G401 (cell line): ENCODE measurements at places on chromosomes 12 and 14.
A peak's percentile ranks its signal among the peaks of the same experiment; 100 is the strongest.

DNA sequence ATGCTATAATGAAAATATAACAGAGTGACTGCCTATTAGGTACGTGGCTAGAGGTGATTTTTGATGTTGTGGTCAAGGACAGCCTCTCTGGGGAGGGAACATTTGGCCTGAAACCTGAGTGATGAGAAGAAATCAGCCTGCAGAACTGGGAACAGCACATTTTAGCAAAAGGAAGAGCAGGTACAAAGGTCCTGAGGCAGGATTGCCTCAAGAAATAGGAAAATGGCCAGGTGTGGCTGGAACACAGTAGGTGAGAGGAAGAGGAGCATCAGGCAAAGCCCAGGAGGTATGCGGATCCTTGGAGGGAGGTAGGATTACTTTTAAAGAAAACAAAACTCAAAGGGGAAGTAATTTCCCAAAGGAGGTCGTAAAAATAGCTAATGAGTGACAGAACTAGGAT is 582.9 kb downstream of the MED13L start:
- no peak for DNase-seq

DNA sequence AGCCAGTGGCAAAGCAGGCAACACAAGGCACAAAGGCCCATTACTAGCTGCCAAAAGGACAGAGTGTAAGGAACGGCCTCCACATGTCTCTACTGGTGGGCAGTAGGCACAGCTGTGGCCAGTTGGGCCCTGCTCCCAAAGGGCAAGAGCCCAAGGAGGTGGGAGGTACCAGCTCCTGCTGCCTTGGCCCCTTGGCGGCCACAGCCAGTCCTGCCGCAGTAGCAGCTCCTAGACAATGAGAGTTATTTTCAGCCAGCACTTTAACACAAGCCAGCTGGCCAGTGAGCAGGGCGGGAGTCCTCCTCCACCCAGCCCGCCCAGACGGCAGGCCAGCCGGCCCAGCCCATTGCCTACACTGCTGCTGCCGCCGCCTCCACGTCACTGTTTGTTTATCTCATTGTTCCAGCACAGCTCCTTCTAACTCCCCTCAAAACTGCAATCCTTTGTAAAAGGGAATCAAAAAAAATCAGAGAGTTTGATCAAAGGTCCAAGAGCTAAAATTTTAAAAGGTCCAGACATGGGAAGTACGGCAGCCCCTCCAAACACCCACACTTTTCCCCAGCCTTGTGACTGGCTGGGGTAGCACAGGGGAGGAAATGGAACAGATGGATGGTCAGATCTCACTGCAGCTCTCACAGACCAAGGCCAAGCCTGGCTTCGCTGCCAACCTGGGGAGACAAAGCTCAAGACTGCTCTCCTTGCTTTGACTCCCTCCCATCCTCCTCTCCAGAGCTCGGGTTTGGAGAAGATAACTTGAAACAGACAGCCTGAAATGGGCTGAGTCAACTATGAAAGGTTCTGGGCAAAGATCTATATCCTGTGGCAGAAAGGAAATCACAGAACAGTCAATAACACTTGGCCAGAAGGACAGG is 33.5 kb downstream of the FMNL3 start:
- DNase-seq, result peak; percentile 97

GRCh38 chr14:22380571-22381407 is 208.2 kb downstream of the DAD1 start:
- no peak for DNase-seq

DNA sequence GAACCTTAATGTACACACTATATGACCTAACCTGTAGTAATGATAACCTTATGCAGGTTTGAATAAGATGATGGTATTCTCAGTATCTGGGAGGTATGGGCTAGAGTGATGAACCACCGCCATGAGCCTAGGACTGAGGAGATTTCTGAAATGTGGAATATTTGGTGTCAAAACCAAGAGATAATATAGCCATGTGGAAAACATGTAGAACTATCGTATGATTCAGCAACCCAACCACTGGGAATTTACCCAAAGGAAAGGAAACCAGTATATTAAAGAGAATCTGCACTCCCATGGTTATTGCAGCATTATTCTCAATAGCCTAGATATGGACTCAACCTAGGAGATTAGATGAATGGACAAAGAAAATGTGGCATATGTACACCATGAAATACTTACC is 271.7 kb upstream of the BTG1 start:
- DNase-seq, result no peak

- no peak for DNase-seq
Observed at GRCh38 chr12:62971769-62972525, 37.0 kb upstream of the PPM1H start.

GRCh38 chr14:77868552-77869285 is 68.8 kb downstream of the ADCK1 start:
- no peak for DNase-seq

DNA sequence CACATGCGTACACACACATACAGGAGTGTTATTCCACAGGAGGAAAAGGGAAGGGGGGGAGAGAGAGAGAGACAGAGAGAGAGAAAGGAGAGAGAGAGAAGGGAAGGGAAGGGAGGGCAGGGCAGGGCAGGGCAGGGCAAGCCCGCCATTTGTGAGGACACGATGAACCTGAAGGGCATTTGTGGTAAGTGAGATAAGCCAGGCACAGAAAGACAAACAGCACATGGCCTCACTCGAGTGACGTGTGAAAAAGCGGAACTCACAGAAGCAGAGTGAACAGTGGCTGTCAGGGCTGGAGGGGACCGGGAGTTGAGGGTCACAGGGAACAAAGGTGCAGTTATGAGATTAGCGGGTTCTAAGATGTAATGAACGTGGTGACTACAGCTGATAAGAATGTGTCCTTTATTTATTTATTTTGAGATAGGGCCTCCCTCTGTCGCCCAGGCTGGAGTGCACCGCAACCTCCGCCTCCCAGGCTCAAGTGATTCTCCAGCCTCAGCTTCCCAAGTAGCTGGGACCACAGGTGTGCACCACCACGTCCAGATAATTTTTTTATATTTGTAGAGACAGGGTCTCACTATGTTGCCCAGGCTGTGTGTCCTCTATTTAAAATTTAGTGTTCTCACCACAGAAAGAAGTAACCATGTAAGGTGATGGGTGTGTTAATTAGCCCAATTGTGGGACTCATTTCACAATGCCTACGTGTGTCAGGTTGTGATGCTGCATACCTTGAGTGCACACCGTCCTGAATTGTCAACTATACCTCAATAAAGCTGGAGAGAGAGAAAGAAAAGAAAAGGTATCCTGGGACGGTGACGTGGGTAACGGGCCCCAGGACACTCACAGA is 18.7 kb upstream of the FBRSL1 start:
- DNase-seq, result no peak

DNA sequence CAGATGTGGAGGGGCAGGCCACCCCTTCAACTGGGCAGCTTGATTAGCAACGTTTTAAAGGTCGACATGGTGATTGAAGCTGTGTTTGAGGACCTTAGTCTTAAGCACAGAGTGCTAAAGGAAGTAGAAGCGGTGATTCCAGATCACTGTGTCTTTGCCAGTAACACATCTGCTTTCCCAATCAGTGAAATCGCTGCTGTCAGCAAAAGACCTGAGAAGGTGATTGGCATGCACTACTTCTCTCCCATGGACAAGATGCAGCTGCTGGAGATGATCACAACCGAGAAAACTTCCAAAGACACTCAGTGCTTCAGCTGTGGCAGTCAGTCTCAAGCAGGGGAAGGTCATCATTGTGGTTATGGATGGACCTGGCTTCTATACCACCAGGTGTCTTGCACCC is 23.9 kb upstream of the AICDA start:
- DNase-seq, result no peak

GRCh38 chr12:110821917-110822316 is 24.9 kb upstream of the CCDC63 start:
- no peak for DNase-seq
